GM06990 (cell line): ENCODE measurements at places on chromosomes 12 and 14.

GRCh38 chr12:1739368-1739767 lies 48.5 kb downstream of the ADIPOR2 start:
- no peak for DNase-seq

- no peak for DNase-seq
Observed at GRCh38 chr12:120239776-120240494, 25.6 kb downstream of the PXN start.

GRCh38 chr12:44184499-44185206 lies 348.8 kb downstream of the TMEM117 start:
- DNase-seq: peak; percentile 36

DNA sequence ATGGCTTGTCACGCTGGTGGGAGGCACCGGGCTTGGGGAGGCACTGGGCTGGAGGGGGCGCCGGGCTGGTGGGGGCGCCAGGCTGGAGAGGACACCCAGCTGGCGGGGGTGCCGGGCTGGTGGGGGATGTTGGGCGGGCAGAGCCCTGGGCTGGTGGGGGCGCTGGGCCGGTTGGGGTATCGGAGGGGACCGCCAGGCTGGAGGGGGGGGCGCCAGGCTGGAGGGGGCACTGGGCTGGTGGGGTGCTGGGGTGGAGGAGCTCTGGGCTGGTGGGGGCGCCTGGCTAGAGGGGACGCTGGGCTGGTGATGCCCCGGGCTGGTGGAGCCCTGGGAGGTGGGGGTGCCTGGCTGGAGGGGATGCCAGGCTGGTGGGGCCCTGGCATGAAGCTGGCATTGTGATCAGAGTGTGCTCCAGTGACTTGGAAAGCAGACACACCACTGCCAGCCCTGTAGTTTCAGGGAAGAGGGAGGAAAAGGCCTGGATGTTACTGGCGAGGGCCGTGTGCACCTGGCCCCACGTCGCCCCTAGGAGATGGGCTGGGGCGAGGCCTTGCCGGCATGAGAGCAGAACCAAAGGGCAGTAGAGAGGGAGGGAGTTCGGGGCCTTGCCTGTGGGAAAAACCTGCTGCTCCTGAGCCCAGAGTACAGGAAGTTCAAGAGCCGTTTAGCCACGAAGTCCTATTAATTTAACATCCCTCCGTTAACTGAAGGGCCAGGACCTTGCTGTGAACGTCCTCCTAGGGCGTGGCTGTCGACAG lies 13.1 kb downstream of the TEDC1 start:
- no peak for DNase-seq

DNA sequence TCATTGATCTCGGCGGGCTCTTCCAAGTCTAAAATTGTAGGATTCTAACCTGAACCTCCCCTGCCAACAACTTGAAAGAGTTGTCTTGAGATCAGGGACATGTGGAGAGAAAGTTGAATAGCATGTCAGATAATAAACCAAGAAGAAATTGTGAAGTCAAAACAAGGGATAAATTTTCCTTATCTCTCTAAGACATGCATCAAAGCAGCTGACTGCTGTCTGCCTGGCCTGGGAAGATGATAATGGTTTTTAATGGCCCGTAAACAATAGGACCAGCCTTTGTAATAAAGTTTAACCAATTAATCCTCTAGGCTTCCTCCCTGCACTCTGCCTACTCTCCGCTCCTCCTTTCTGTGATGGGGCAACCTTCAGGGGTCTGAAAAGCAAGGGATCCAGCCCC lies 67.9 kb downstream of the DPF3 start:
- DNase-seq: no peak

DNA sequence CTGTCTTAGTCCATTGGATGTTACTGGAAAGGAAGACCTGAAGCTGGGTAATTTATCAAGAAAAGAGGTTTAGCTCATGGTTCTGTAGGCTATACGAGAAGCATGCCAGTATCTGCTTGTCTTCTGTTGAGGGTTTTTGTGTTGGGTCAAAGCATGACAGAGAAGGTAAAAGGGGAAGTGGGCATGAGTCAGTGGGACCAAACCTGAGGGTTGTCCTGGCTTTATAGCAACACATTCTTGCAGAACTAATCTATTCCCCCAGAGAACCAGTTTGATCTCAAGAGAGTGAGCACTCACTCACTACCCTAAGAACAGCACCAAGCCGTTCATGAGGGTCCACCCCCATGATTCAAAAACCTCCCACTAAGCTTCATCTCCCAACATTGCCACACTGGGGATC lies 19.0 kb upstream of the KRAS start:
- DNase-seq: no peak

DNA sequence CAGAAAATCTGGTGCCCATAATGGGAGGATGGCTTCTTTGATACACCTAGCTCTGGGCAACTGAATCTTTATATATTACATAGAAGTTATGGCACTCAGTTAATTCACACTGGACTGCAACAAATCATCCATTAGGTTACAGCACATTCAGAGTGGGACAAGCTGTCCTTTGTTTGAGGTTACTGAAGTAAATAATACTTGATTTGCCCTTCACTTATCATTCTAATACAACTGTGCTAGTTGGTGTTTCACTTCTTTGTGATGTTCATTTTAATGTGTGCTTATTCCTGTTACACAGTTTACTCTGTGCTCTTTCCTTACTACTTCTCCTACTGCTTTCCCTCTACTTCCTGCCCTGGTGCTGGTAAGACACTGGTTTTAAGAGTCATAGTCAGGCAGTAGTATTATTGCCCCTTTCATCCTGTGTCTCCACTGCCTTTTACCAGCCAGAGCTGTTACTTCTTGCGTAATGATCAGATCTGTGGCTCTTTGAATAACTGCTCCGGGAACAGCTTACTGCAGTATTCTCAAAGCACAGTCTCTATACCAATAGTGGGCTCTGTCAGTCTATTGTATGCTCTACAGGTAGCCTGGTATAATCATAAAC lies 36.4 kb upstream of the GXYLT1 start:
- DNase-seq: no peak

GRCh38 chr12:87054226-87054625 lies 798.0 kb upstream of the MGAT4C start:
- DNase-seq: no peak

GRCh38 chr14:100350986-100351385 lies 27.8 kb downstream of the SLC25A47 start:
- no peak for DNase-seq
